Stimulated activated naive CD4-positive, alpha-beta T cell (primary cell): ENCODE measurements at places on chromosomes 4 and X.

- no peak for DNase-seq
Observed at GRCh38 chr4:160026721-160027120, 923.8 kb downstream of the RAPGEF2 start.

GRCh38 chr4:155572106-155572703 is 94.4 kb upstream of the GUCY1A1 start:
- DNase-seq, result no peak

- no peak for DNase-seq
Observed at GRCh38 chr4:11566444-11567022, 137.8 kb upstream of the HS3ST1 start.

GRCh38 chr4:71290074-71290473 is 48.7 kb upstream of the SLC4A4 start:
- DNase-seq, result no peak

- peak; percentile 3 for DNase-seq
Observed at GRCh38 chrX:132612821-132613564, 124.2 kb upstream of the MBNL3 start.

- no peak for DNase-seq
Observed at GRCh38 chrX:30835373-30835772, 53.7 kb downstream of the TAB3 start.

DNA sequence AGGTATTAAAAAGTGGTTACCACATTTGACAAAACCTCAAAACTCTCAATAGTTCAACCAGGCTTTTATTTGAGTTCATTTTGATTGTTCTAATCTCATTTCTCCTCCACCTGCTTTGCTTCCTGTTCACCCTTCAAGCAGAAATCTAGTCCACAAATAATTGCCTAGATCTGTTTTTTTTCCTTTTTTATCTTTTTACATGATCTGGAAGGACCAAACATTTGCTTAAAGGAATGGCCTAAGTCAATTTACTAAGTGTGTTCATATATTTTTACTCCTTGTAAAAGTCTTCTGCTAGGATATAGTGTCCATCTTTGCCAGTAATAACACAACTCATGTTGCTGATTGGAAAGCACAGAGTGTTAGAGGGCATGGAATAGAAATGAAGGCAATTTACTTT is 26.2 kb upstream of the VEGFD start:
- DNase-seq, result no peak

GRCh38 chrX:18491587-18492340 is 66.4 kb downstream of the CDKL5 start:
- DNase-seq, result no peak

DNA sequence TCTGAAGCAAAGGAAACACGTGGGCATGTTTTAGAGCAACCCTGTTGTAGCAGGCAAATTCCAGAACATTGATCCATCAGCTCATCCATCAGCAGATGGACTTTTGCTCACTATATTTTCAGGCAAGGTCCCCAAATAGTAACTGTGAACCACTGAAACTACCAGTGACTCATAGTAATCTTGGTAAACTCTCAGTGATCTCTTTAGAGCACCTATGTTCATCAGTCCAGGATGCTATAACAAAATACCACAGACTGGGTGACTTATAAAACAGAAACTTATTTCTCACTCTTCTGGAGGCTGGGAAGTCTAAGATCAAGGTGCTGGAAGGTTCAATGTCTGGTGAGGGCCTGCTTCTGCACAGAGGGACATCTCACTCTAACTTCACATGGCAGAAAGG is 28.9 kb upstream of the BTC start:
- DNase-seq, result no peak

- no peak for DNase-seq
Observed at GRCh38 chrX:69079268-69079667, 86.0 kb downstream of the PJA1 start.

DNA sequence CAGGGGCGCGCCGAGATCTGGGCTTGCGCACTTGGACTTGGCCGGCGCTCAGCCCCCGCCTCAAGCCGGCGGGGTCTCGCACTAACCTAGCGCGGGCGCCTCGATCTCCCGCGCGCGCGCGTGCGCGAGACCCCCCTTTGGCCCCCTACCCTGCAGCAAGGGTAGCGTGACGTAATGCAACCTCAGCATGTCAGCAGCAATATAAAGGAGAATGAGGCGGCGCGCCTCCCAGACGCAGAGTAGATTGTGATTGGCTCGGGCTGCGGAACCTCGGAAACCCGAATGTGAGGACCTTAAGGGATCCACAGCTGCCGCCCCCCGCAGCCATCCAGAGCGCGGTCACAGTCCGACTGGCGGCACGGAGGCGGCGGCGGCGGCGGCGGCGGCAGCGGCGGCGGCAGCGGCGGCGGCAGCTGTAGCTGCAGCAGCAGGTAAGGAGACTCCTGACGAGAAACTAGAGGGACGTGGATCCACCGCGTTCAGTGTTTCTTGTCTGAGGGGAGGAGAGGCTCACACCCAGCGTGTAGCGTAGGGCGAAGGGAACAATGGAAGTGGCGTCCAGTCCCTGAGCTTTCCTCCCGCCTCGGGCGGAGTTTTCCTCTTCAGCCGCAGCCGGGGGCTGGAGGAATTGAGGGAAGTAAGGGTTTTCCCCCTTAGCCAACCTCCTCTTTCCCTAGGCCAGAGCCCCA is at the start of the genes SATL1 and ZNF711:
Gene SATL1 (minus strand): TSS at position 19 of the 689 bp plus-strand sequence. CDS start 134,811 bp downstream, outside the sequence.
Gene ZNF711 (plus strand): TSS at position 231 of the 689 bp plus-strand sequence. CDS start 3,582 bp downstream, outside the sequence.
- DNase-seq, result no peak

GRCh38 chrX:21972721-21973120 is 32.2 kb downstream of the SMS start:
- DNase-seq, result peak; percentile 30

GRCh38 chrX:15952212-15952611 is 97.6 kb upstream of the AP1S2 start:
- DNase-seq, result no peak

DNA sequence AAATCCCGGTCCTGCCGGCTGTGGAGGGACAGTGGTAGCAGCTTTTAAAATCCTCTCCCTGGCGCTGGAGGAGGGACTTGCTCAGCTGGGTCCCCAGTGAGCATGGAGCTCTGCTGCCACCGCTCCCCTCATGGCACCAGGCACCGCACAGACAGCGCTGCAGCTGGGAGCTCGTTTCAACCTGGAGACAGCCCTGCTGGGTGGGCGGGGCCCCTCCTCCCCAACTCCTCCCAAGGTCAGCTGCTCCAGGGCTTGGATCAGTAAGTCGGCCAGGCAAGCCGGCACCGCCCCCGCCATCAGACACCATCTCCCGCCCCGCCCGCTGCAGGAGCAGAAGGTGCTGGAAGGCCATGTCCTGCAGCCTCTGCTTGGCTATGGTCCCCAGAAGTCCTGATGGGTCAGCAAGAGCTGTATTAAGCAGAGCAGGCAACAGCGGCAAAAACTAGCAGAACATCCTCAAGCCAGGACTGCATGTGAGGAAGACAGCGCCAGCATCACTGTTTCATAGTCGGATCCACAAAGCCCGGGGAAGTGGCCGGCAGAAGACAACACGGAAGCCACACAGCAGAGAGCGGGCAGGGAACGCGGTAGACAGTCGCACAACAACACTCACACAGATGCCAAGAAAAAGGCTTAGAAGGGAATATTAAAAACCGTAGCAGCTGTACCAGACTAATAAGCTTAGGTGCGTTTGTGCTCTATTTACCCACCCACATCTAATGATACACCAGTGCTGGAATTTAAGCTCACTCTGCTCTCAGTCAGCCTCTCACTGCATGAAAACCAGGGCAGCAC is 16.2 kb downstream of the ZFYVE28 start:
- DNase-seq, result no peak

GRCh38 chr4:59553063-59553720 is 1646.9 kb upstream of the ADGRL3 start:
- DNase-seq, result no peak

DNA sequence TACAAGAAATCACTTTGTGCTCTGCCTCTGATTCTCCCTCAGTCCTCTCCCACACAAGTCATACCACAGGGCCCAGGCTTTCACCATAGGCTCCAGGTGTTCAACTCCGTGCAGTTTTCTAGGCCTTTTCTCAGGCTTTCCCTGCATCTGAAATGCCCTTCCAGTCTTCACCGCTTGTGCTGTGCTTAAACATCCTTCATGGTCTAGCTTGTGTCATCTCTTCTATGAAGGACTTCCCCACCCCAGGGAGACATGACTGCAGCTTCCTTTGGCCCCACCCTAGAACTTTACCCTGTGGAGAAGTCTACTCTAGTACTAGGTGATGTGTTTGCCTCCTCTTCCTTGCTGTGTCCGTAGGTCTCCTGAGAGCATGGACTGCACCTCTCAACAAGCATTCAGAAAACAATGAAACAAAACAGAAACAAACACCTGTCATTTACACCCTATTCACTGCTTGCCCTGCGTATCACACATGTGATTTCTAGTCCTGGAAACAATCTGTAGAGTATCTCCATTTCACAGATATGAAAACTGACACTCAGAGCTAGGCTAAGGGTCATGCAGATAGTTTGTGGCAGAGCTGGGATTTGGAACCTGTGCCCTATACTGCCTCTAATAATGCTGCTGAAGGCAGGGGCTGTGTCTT is 22.7 kb upstream of the LEF1 start:
- no peak for DNase-seq

GRCh38 chr4:77126809-77127208 is 30.2 kb upstream of the CCNG2 start:
- no peak for DNase-seq

GRCh38 chr4:110270492-110271197 is 72.2 kb upstream of the ELOVL6 start:
- no peak for DNase-seq

DNA sequence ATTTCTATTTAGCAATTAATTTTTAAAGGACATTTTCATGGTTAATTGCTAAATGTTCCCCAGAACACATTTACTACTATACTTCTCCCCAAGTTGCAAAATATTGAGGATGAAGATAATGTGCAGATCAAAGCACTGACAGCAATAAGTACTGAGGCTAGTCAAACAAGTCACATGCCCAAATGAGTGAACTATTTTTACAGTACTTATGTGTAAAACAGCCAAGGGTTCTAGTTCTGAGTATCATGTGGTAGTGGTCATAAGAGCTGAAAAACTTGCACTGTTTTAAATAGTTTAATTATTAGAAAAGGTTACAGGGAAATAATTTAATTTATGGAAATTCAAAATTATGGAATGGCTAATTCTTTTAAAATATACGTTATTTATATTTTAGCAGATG is 3.8 kb downstream of the GALNTL6 start:
- no peak for DNase-seq

DNA sequence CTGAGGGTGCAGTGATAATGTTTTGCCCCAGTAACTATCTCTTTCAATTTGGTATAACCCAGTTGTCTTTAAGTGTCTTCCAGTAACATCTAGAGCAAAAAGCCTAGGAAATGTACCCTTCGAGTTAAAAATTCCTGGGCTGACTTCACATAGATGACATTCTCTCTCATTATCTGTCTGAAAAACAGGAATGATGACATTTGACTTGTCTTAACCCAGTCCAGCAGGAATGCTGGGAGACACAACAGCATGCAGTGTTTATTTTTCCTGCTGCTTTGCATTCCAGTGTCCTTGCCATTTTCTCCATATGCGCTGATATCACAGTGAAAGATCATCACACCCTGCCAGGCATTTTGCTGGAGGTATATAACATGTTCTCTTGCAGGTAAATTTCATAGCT is 130.0 kb downstream of the SOWAHB start:
- no peak for DNase-seq
